Kidney capillary endothelial cell (primary cell): ENCODE measurements at places on chromosomes 5 and 9.

GRCh38 chr5:20590356-20590755, 602.4 kb upstream of the CDH18 start:
- no peak for DNase-seq

GRCh38 chr5:154834053-154834452, 16.4 kb downstream of the FAXDC2 start:
- DNase-seq, result no peak

GRCh38 chr9:115913696-115914095, 239.9 kb upstream of the PAPPA start:
- DNase-seq, result no peak

DNA sequence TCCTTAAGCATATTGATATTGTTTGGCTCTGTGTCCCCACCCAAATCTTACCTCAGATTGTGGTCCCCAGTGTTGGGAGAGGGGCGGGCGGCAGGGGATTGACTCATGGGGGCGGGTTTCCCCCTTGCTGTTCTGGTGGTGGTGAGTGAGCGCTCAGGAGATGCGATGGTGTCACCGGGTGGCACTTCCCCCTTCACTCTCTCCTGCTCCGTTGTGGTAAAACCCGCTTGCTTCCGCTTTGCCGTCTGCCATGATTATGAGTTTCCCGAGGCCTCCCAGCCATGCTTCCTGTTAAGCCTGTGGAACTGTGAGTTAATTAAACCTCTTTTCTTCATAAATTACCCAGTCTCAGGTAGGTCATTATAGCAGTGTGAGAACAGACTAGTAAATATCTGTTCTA, 229.1 kb downstream of the IRX2 start:
- DNase-seq, result no peak

- DNase-seq, result no peak
Observed at GRCh38 chr5:136763548-136763947, 398.2 kb upstream of the TRPC7 start.

- no peak for DNase-seq
Observed at GRCh38 chr9:621201-621855, 220.2 kb upstream of the DMRT1 start.

DNA sequence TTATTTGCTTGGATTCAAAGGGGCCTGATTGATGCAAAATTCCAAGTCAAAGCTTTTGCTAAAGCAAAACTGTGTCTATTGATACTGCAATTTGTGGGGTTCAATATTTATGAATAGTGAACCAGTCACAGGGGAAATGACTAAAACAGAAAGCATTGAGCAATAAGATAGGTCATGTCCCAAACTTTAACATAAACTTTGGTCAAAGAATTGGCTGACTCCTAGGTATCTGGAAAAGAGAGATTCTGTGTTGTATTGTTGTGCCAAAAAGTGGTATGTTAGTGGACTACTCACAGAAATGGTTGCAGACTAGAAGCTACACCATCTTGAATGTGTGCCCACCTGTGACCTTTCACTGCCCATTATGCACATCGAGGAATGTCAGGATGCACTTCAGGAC, 585.5 kb upstream of the RGMB start:
- DNase-seq, result no peak

- no peak for DNase-seq
Observed at GRCh38 chr9:101625876-101626275, 31.1 kb upstream of the PPP3R2 start.
